ENCODE measurements at places on chromosomes 3 and 15.

DNA sequence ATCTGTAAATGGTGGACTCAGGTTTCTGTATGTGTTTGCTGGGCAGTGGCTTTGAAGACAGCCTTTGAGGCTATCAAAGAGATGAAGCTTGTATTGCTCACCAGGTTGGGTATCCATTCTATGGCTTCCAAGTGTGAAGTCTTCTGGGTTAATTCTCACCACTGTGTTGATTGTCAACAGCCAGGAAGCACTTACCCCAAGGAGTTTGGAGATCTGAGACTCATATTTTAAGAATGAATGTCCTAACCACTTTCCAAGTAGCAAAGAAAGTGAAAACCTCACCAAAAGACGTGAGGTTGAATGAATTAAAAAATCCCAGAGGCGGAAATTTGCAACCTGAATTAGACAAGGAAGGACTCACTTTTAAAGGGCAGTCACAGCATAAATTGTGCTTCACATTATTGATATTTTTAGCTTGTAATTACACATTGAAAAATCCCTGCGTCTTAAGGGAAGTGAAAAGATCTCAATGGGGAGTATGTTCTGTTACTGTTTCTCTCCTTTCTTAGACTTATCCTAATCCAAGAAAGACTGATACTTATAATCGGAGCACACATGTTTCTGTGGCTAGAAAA is 304.0 kb upstream of the TPRG1 start:
- DNase-seq: no peak

GRCh38 chr15:38626443-38627050 is 61.9 kb upstream of the RASGRP1 start:
- no peak for DNase-seq

- no peak for DNase-seq
Measured at GRCh38 chr15:80701676-80702311, 6.7 kb downstream of the ABHD17C start.

DNA sequence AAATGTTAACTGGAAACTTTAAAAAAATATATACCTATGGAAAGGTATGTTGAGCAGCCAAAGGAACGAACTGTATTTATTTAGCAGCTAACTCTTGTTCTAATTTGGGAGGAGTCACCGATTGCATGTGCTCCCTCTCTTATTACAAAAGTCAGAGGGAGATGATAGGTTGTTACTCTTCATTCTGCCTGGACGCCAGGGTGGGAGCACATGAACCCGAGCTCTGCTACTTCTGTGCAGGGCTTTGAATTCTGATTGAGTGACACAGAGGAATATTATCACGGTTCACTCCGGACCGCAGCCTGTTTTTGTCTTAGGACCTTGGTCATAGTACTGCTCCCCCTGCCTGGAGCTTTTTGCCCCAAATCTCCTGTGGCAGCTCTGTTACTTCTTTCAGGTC is 36.9 kb upstream of the LRIG1 start:
- DNase-seq: no peak

DNA sequence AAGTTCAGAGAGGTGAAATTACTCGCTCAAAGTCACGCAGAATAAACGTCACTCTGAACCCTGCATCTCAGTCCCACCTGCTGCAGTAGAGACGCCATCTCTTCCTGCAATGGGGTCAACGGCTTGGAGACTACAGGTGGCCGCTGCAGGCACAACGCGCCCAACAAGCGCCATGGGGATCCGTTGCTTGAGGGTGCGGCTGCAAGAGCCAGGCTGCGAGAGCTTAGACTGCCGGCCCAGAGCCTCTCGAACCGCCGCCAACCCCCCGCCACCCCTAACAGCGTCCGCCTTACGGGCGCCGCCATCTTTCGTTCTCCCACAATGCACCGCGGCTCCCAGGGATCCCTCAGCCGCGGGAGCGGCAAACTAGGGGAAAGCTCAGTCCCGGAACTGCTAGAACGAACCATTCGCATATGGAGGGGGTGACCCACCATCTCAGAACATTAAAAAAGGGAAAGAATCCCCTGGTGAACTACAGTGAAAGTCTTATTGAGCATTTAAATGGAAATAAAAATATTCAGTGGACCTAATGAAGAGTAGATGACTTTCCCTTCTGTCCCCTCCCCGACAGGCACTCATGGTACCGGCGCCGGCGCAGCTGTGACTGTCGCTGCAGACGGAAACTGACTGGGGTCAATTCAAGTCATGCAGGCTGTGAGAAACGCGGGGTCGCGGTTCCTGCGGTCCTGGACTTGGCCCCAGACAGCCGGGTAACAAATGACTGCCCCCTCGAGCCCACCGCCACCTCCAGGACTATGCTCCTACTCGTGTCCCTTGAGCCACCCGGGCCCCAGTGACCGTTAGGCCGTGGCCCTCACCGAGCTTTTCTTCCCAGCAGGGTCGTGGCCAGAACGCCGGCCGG is at the start of the genes MRPL46 and MRPS11:
TSS of gene MRPL46 (minus strand) at position 316 of the 862 bp plus-strand sequence. CDS start at position 305, 11 bp downstream.
TSS of gene MRPS11 (plus strand) at position 636 of the 862 bp plus-strand sequence. CDS start at position 646, 10 bp downstream.
- peak; percentile 87 for DNase-seq

GRCh38 chr3:133711013-133711412 is 35.2 kb upstream of the TF start:
- peak; percentile 67 for DNase-seq

- no peak for DNase-seq
Measured at GRCh38 chr15:29672923-29673809, 149.1 kb downstream of the TJP1 start.
